Putamen (tissue), 1 donor: ENCODE measurements at places on chromosomes 5 and 9.

GRCh38 chr9:119841016-119841415, 471.8 kb upstream of the BRINP1 start:
- DNase-seq: no peak

- no peak for DNase-seq
Observed at GRCh38 chr5:56024810-56025150, 30.0 kb upstream of the IL6ST start.

DNA sequence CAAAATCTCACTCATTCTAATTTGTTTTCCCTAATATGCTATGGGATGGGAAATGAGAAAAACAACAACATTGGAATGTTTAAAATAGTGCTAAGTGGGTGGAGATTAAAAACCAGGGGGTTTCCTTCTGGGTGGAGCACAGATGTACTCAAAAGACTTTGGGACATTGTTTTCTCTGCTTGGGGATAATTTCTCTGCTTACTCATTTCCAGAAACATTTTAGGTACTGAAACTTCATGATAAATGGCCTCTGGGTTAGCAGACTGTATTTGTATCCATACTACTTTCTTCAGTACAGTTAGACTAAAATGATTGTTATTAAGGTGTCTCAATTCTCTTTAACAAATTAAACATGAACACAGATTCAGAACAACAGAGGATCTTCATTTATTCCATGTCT, 17.4 kb downstream of the ELOVL7 start:
- DNase-seq: no peak

- no peak for DNase-seq
Observed at GRCh38 chr5:142872217-142872616, 102.0 kb downstream of the ARHGAP26 start.

- DNase-seq: no peak
Observed at GRCh38 chr5:154669402-154669801, 85.8 kb upstream of the LARP1 start.

DNA sequence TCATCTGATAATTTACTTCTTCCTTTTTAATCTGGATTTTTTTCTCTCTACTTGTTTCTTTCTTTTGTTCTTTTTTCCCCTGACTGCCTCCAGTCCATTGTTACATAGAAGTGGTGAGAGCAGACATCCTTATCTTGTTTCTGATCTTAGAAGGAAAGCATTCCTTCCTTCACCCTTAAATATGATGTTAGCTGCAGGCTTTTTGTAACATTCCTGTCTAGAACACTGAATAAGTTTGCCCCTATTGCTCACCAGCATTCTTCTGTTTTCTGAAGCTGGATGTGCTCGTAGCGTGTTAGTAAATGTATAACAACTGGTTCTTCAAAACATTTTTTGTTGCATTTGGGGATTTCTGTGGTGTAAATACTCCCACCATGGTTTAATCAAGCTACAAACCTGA, 136.7 kb upstream of the NFIL3 start:
- no peak for DNase-seq

- no peak for DNase-seq
Observed at GRCh38 chr5:43520615-43521014, 5.7 kb upstream of the C5orf34 start.

GRCh38 chr5:4191041-4191440, 595.4 kb downstream of the IRX1 start:
- DNase-seq: no peak

GRCh38 chr5:143086908-143087637, 316.4 kb downstream of the NR3C1 start:
- DNase-seq: no peak

DNA sequence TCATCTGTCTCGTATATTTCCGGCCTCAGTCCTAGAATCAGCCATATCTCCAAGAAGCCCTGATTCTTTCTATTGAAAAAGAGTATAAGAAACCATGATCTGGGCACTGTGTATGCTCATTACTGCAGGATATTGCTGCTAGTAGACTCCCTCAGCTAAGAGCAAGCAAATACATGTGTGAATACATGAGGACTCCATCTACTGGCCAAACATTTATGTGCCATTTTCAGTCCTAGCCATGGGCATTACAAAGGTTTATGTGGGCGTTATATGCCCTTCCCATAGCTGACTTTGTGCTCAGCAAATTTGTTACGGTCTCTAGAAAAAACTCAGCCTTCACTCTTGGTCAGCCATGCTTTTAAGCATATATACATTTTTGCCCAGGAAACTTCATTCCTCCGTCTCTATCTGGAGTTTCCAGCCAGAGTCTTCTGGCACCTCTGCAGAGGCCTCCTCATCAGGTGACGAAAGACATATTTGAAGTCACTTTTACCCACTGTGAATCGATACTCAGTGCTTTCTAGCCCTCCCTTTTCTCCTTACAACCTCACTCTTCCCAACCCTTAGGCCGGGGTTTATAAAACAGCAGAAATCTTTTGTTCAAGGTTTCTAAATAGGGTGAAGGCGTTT, 1495.6 kb upstream of the CDH6 start:
- no peak for DNase-seq

DNA sequence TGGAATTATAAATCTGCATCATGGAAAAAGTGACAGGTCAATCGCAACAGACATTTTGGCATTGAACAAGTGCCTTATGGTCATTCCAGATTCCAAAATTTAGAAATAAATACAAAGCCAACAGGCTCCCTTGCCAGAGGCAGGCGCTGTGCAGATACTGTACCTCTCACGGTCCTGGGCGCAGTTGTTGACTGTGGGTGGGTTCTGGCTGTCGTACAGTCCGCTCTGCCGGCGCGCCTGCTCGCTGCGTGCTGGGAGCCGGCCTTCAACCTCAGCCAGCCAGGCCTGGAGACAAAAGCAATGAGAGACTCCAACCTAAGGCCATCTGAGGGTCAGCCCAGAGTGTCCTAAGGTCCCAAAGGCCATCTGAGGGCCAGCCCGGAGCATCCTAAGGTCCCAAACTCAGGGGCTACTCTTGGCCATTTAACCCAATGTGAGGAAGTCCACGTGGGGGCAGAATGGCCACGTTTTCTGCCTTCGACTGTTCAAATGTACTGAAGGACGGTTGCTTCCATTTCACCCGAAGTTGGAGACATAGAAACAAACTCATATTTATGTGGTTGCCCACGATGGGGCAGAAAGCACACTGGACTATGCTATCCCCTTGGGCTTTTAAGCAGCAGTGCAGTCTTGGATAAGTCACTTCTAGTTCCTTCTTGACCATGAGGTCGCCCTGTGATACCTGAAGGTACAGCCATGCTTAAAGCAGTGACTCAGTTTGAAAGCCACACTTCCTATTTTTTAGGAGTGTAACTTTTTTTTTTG, 65.2 kb downstream of the USP20 start:
- no peak for DNase-seq
